ENCODE measurements at places on chromosomes 16 and 17. TPM values are rescaled to one million over a fixed set of nuclear protein-coding genes. Genes with fewer than 3 reads are reported as not detected.

DNA sequence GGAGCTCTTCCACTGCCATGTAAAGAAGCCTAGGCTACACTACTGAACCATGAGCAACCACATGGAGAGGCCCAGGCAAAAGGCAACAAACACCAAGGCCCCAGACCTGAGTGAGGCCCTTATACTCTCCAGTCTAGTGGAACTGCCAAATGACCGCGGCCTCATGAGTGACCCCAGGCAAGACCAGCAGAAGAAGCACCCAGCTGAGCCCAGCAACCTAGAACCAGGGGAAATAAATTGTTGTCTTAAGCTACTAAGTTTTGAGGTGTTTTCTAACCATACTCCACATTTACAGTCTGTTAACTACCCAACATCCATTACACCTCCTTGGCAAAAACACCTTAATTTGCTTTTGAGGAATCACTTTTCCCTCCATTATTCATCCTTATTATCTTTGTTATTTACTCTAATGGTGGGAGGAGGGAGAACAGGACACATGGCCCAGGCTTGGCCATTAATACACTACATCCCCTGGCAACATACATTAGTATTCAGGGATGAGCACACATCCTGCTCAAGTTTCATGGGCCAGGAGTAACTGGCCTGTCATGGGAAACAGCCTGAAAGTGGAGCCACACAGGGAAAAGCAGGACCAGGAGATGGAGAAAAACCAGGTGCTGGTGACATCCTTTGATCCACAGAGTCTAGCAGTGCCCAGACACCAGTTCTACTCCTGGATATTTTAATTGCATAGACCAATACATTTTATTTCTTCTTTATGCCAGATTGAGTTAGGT, 26.2 kb downstream of the SLC39A11 start:
- DNase-seq, result no peak

- no peak for DNase-seq
These were observed 215.6 kb upstream of the MAF start for GRCh38 chr16:79816081-79816497.

- DNase-seq, result no peak
These were observed 108.1 kb downstream of the LITAF start for GRCh38 chr16:11478431-11479119.

GRCh38 chr16:8087597-8088289, 502.6 kb downstream of the TMEM114 start:
- no peak for DNase-seq

The CYBC1 gene
- 26.3 TPM for total RNA-seq

The BCL6B gene
- total RNA-seq, result not detected

DNA sequence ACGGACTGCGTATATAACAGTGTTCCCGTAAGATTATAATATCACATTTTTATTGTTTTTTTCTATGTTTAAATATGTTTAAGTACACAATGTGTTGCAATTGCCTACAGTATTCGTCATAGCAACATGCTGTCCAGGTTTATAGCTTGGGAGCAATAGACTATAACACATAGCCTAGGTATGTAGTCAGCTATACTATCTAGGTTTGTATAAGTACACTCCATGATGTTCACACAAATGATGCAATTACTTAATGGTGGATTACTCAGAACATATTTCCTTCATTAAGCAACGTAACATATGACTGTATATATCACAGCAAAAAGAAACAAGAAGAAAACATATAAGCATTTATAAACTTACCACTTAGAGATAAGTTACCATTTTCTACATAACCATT, 160.0 kb downstream of the CBLN1 start:
- DNase-seq, result no peak

DNA sequence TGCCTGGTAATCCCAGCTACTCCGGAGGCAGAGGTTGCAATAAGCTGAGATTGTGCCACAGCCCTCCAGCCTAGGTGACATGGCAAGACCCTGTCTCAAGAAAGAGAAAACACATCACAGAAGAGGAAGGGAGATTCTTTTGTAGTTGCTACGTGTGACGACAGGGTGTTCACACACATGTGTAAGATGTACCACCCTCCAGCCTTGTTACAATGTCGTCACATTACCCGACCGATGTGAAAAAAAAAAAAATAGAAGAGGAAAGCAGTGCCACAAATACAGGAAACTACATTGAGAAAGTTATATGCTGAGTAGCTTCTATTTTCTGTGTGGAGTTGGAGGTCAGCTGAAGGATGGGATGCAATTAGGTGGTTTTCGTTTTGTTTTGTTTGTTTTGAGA, 56.0 kb downstream of the CLUH start:
- no peak for DNase-seq

The ABCC6 gene
- total RNA-seq, result not detected

DNA sequence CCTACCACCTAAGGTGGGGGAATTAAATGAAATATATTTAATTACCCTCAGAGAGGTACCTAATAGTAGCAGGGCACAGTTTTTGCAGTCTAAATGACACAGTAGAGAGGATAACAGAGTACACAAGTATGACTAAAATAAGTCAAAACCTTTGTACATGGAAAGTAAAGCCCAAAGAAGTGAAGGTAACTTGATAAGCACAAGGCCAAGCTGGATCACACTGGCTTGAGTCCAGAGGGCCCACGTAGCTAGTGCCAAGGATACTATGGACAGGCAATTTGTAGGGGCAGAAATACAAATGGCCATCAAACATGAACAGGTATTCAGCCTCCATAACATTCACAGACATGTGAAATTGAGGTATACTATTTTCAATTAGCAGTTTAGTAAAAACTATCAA, 7.6 kb downstream of the MYO18A start:
- DNase-seq, result no peak

DNA sequence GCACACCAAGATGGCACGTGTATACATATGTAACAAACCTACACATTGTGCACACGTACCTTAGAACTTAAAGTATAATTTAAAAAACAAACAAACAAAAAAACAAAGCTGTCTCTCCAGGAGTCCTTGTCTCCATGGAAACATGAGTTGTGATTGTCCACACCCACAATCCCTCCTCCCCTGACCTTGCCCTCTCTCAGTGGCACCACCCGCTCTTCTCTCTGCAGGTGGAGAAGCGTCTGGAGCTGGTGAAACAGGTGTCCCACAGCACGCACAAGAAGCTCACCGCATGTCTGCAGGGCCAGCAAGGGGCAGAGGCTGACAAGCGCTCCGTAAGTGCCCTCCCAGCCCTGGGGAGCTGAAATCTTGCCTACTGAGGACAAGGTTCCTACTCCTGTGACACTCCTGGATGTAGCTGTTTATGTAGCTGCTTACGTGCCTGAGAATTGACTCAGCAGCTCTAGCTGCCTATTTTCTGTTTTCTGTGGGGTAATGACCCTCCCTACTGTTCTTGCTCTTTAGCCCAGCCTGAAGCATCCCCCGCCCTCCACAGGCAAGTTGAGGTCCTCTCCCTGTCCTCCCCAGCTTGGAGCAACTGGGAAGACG, 107.0 kb downstream of the ARHGAP44 start:
- no peak for DNase-seq

The EME1 gene
- 9.2 TPM for total RNA-seq

- no peak for DNase-seq
These were observed 1.1 kb downstream of the CHTF8 start for GRCh38 chr16:69131167-69131838.

GRCh38 chr17:47705536-47706530, 11.9 kb downstream of the TBKBP1 start:
- no peak for DNase-seq

The PPP1R27 gene
- total RNA-seq, result not detected

GRCh38 chr17:44558334-44558709, 1.0 kb downstream of the FZD2 start:
- no peak for DNase-seq

The OR1F1 gene
- not detected for total RNA-seq

All from Daoy (cell line).